ENCODE measurements at places on chromosomes 11 and 22.
A peak's percentile ranks its signal among the peaks of the same experiment; 100 is the strongest.

- peak; percentile 15 for DNase-seq
Observed at GRCh38 chr11:122439866-122440810, 215.4 kb upstream of the UBASH3B start.

DNA sequence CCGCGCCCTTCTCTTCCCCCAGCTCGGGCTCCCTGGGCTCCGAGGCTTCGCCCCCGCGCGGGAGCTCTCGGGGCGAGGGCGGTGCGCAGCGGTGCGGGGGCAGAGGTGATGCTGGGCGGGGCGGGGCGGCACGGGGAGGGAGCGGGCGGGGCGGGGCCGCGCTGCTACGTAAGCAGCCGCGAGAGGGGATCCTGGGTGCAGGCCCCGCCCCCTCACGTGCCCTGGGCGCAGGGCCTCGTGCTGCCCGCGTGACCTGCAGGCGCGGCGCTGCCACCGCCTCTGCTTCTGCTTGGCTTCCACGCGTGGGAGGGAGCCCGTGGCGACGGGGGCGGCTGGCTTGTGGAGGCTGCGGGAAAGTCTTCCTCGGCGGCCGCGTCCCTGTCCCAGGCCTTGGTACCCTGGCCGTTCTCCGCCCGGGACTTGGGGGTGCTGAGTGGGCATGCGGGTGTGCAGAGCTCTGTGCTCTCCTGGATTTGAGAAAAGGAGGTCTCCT is 132.6 kb upstream of the HSD17B12 start:
- DNase-seq, result peak; percentile 54

- peak; percentile 41 for DNase-seq
Observed at GRCh38 chr11:61954106-61954850, 4.1 kb downstream of the BEST1 start.

DNA sequence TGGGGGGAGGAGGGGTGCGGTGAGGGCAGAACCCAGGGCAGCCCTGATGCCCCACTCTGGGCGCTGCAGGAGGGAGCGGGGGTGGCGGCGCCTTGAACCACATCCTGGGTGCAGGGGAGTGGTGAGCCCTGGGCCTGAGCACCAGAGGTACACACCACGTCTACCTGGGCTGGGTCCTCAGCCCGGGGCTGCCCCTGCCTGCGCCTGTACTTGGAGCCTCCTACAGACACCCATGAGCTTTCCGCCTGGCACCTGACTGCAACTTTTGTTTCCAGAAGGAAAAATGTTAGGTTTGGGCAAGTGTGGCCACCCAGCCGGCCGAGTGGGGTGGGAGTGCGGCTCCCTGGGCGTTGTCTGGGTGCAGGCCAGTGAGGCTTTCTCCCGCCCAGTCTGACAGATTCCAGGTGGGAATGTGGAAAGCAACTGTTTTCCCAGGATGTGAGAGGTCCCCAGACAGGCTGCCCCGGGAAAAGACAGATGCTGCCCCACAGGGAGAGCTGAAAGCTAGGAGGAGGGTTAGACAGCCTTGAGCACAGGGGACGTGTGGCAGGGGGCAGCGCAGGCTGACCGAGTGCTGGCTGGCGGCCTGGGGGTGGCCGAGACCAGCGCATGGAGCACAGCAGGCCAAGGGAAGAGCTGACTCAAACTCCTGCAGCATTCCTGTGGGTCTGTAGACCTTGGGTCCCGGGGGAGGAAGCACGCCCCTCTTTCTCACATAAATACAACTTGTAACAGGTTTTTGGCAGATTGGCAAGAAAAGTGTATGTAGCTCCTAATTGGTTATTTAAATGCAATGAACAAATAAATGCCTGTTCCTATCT is 44.1 kb downstream of the GNB1L start:
- no peak for DNase-seq

- no peak for DNase-seq
Observed at GRCh38 chr11:9567401-9567800, 6.1 kb upstream of the WEE1 start.

- no peak for DNase-seq
Observed at GRCh38 chr11:70526116-70527045, 128.1 kb downstream of the CTTN start.

GRCh38 chr22:44962741-44963454 is 46.9 kb downstream of the PHF21B start:
- DNase-seq, result no peak

- DNase-seq, result peak; percentile 69
Observed at GRCh38 chr11:11843211-11843621, 1.4 kb downstream of the USP47 start.

GRCh38 chr11:19810852-19811251 is 98.2 kb downstream of the NAV2 start:
- no peak for DNase-seq

GRCh38 chr11:22792497-22792896 is 37.1 kb downstream of the SVIP start:
- peak; percentile 58 for DNase-seq

DNA sequence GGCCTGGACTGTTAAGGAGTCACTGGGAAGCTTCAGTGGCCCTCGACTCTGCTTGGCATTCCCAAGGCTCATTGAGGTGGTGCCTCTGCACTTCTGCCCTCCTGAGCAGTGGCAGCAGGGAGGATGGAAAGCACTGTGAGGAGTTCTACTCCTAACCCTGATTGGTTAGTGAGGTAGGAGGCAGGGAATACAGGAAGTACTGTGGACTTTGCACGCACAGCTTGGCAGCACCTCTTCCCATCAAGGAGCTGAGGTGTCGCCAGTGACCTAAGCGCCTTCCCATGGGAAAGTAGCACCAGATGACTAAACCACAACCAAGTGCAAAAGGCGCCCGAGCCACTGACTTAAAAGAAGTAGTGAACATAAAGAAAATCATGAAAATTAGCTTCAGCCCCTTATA is 152.5 kb upstream of the CADM1 start:
- no peak for DNase-seq

- no peak for DNase-seq
Observed at GRCh38 chr11:3181725-3182461, 16.8 kb upstream of the OSBPL5 start.

- DNase-seq, result no peak
Observed at GRCh38 chr11:36395978-36396736, 100.1 kb downstream of the PRR5L start.

GRCh38 chr22:30882184-30882717 is 86.3 kb downstream of the MORC2 start:
- peak; percentile 50 for DNase-seq

DNA sequence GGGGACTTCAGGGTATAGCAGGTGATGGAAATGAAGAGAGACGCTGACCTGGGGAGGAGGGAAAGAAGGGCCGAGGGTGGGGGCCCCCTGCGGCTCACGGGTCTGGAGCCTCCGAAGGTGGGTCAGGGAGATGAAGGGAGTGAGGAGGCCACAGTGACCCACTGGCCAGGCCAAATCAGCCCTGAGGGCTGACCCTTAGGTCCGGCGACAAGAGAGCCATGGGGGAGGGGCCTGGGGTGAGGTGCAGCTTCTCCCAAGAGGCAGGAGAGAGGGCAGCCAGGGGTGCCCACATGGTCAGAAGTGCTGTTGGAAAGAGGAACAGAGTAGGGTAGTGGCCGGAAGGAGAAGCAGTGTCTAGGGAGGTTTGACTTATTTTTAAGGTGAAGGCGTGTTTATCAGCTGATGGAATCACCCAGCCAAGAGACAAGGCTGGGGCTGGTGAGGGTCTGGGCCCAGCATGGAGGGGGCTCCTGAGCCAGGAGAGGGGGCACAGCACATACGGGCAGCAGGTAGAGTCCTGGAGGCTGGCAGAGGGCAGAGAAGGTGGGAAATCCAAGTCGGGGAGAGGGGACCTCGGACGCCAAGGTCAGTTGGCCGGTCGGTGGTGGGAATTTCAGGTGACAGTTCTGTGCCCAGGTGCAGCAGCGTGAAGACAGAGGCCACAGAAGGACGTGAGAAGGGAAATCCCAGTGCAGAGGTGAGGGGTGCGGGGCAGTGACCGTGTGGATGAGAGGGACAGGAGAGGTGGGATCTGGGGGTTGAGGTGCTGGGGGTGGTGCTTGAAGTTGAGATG is 49.0 kb downstream of the LINC01488 start:
- no peak for DNase-seq

DNA sequence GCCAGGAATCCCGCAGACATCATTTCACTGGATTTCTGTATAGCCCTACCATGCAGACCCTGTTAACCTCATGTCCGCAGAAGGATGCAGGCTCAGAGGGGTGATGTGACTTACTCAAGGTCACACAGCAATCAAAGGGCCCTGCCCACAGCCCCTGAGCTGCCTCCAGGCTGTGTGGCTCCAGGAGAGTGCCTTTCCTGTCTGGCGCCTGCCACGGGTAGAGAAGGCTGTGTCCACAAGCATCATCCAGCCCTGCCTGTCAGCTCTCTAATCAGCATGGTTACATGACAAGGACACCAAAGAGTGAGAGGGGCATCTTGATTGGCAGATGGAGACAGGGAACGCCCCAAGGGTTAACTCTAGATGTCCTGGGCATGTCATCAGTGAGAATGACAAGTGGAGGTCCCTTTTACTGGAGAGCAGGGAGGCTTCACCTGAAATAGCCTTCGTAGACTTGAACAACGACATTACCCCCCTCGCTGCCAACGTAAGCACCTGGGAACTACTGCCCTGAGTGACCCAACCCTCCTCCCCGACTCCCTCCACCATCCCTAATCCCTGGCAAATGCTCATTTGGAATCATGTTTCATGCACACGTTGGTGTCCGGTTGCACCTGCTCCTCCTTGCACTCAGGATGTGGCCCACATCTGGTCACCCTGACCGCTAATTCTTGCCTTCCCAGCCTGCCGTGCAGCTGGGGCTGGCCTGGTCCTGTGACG is 6.9 kb downstream of the FGF19 start:
- DNase-seq, result no peak

GRCh38 chr22:39417641-39418040 is 18.1 kb downstream of the TAB1 start:
- DNase-seq, result no peak

DNA sequence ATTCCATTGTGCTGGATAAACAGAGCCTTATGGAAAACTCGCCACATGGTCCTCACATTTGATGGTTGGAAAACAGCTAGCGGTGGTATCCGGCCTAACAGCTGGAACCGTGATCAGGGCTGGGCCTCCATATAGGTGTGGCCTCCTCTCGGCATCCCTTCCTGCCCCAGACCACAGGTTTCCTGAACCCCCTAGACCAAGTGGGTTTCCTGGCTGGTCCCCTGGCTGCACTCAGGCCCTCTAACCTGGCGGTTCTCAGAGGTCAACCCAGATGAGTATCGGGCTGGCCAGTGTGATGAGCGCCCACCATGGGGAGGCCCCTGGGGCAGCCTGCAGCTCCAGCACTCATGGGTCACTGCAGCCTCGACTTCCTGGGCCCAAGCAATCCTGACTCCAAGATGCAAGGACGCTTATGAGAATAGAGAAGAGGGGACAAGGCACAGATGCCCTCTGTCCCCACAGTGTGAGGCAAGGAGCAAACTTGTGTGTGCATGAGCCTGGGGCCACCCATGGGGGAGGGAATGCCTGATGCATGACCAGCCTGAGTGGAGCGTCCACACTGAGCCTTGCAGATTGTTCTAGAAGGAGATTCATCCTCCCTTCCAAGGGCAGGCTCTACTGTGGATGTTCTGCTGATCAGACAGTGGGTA is 53.4 kb upstream of the WNT7B start:
- no peak for DNase-seq

DNA sequence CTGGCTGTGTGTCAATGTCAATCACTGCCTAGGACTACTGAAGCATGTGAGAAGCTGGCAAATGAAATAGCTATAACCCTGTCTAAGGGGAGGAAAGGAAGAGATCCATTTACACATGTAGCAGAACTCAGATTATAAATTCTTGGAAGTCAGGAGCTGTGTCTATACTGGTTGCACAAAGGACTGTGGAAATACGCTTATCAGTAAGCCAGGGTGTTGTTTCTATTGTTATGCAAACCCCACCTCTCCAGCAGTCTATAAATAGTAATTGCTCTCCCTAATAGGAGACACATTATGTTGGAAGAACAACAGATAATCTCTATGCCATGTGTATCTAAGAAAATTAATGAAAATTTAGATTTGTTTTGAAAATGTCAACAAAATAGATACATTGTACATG is 693.4 kb upstream of the CCDC90B start:
- DNase-seq, result no peak

GRCh38 chr22:49760630-49761571 is 66.8 kb downstream of the BRD1 start:
- DNase-seq, result no peak

GRCh38 chr11:37657645-37658044 is 1059.6 kb upstream of the RAG2 start:
- peak; percentile 0 for DNase-seq

DNA sequence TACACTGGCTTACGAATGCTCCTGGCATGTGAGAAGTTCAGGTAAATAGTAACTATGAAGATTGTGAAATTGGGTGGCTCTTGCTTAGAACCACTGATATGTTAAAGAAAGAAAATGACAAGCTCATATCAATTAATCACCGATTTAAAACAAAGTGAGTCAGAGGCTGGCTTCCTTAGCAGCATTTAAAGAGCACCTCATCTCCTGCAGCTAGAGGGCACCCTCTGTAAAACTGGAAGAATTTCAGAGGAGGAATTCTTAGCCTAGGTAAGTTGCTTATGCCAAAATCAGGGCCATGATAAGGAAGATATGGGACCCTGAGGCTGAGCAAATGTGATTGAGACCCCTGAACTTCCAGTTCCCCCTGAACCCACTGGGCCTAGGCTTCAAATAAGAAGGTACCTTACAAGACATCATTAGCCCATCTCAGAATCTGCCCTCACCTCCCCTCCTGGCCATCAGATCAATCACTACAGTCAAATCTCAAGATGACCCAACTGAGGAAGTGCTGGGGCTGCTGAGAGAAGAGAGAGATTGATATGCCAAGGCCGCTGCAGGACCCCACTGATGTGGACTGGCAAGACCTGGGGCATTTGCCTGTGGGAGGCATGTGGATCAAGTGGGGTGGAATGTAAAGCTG is 8.6 kb upstream of the CD3E start:
- peak; percentile 39 for DNase-seq

- no peak for DNase-seq
Observed at GRCh38 chr11:27673979-27674663, 26.1 kb downstream of the BDNF start.

- DNase-seq, result no peak
Observed at GRCh38 chr11:77590194-77590782, 535 bp downstream of the AQP11 start.

- no peak for DNase-seq
Observed at GRCh38 chr22:23749841-23750301, 1.0 kb downstream of the ZNF70 start.

GRCh38 chr22:20186183-20186870 is 35.5 kb upstream of the CCDC188 start:
- DNase-seq, result no peak

DNA sequence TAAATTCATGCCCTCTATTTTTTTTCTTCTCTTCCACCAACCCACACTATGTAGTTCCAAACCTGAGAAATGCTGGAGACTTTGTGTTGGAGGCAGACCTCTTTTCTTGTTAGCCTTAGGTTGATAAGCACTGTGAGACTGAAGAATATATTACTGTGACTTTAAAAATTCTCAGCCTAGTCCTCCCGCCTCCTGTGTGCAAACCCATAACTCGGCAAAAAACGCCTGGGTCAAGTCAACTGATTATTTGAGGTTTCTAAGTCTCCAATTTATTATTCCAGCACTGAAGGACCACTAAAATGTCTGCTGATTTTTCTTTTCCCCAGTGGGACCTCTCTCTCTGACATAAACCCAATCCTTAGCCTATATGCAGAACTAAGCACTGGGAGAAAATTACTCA is 1946.0 kb upstream of the RAG2 start:
- DNase-seq, result no peak

- no peak for DNase-seq
Observed at GRCh38 chr11:9736365-9736764, 72.5 kb downstream of the SWAP70 start.
